GM04503 (cell line): ENCODE measurements at places on chromosomes 2 and 18.

DNA sequence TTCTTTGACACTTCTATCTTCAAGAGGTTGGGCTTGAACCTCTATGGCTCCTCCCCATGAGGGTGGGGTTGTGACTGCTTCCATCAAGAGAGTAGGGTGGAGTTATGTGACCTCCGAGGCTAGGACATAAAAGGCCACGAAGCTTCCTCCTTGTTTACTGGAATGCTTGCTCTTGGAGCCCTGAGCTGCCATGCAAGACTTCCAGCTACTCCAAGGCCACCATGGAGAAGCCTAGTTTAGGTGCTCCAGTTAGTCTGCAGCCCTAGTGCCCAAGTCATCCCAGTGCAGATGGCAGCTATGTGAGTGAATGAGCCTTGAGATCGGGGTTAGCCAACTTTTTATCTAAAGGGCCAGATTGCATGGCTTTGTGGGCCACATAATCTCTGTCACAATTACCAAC is 2.4 kb upstream of the MERTK start:
- no peak for DNase-seq

DNA sequence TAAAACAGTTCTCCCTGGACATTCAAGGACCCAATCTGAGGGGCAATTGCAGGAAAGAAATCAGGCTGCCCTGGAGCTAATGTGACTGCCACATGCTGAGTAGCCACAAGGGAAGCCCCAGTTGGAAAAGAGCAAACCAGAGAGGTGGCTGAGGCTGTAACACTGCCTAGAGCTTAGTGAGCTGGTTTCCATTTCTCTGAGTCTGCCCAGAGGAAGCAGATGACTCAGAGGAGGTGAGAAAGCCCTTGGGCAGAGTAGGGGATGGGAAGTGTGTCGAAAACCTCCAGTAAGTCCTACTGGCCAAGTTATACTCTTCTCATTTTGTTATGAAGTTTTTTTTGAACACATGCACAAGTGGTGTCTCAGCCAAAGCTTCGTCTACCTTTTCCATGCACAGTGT is 753.0 kb downstream of the CNTNAP5 start:
- DNase-seq, result no peak

DNA sequence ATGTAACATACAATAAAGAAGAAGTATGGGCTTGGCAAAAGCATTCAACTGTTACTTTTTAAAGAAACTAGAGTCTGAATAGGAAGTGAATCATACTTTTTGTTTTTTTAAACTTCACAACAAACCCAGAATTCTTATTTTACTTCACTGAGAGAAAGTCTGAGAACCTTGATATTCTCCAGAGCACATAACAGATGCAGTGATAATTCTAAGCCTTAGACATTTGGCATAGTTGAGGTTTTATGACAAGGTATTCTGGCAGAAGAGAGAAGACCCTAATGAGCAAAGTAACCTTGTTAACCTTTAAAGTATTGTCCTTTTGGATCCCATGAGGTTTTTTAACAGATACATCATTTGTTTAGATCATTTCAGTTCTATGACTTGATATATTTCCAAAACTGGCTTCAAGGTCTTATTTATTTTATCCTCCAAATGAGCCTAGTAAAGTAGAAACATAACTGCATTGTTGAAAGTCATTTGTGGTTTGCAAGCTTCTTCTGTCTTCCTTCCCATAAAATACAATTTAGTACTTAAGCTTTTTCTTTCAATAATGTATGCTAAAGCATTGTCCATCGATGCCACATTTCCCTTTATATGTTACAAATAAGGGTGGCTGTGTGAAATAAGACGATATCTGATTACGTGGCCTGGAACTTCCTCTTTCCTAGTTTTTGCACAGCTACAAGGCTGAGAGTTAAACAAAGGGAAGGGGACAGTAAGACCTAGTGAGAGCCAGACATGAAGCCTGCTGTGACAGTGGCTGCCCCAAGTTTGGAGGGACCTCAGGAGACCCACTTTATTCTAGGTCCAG is 86.1 kb upstream of the ITPRID2 start:
- DNase-seq, result peak; percentile 93

- DNase-seq, result no peak
Observed at GRCh38 chr18:53755914-53756609, 468.4 kb downstream of the MBD2 start.

GRCh38 chr2:129895061-129895460 is 84.4 kb upstream of the RAB6C start:
- no peak for DNase-seq

GRCh38 chr2:159010963-159011362 is 42.5 kb downstream of the TANC1 start:
- no peak for DNase-seq

DNA sequence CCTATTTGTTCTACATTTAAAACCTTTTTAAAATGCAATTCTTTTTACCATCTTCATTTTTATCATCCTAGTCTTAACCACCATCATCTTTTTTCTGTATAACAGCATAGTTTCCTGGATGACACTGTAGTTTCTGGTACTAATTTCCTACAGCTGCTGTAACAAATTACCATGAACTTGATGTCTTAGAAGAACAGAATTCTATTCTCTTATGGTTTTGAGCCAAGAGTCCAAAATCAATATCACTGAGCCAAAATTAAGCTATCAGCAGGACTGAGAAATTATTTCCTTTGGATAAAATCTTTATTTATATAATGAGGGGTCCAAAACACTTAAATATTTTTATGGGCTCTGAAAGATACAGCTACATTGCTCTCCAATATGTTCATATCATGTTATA is 539.3 kb downstream of the METTL4 start:
- DNase-seq, result no peak

DNA sequence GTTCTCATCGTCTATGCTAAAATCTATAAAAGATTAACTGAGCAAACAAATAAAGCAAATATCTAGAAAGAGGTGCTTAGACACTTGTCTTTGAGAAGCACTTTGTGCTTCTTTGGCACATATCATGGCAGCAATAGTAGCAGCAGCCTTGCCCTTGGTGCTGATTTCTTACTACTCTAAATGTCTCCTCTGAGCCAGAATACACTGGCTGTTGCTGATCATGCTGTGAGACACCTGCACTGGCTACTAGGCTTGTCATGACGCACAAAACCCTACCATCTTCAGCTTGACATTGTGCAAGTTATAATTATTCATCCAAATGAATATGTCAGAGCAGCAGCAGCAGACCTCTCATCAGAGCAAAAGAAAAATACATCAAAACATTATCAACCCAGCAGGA is 46.7 kb downstream of the FANCL start:
- no peak for DNase-seq

GRCh38 chr2:69238449-69239031 is 148.5 kb downstream of the GFPT1 start:
- peak; percentile 84 for DNase-seq

DNA sequence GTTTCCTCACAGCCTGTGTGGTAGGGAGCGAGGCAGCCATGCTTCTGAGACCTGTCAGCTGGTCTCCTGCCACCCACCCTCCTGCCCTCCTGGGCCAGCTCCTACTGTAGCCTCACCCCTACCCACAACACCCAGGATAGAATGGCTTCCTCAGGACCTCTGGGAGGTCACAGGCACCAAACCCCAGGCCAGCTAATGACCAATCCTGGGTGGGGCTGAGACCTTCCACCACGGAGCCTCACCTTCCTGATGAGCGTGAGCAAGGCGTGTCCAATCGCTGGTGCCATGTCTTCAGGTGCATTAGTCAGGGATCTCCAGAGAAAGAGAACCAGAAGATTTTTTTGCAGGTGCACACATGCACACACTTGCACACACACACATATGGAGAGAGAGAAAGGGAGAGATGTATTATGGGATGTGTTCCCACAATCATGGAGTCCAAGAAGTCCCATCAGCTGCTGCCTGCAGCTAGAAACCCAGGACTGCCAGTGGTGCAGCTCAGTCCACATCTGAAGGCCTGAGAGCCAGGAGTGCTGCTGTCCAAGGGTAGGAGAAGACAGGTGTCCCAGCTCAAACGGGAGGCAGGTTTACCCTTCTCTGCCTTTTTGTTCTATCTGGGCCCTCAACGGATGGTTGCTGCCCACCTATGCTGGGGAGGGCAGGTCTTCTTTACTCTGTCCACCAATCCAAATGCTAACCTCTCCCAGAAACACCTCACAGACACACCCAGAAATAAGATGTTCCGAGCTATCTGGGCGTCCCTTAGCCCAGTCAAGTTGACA is 70.4 kb upstream of the HDAC4 start:
- DNase-seq, result no peak

DNA sequence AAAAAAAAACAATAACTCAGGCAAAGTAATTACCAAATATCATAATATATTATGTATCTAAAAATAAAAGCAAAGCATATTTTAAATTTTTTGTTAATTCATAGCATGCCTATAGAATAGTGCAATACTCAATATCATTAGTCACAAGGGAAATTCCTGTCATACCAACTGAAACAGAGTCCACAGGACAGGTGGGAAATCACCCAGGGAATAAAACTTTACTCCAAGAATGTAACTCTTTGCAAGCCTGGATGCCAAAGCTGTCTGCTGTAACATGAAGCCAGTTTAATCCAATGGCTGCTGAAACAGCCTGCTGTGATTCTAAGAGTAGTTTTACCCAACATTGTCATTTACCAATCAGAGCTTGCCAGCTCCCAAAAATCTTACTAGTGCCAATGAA is 40.0 kb upstream of the SULT1C3 start:
- no peak for DNase-seq

DNA sequence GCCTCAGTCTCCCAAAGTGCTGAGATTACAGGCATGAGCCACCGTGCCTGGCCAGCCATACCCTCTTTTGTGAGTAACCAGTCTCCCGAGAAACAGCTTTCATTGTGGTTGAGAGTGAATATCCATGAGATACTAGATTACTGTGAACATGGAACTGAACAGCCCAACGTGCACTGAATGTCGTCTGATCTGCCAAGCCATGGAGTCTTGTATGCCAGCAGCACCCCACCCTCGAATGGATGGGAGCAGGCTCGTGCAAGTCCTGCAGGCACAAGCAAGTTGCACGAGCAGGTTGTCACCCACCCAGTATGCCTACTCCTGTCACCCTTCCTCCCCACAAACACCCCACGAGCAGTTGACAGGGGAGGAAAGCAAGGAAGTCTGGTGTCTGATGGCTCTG is 36.5 kb upstream of the TFCP2L1 start:
- no peak for DNase-seq

DNA sequence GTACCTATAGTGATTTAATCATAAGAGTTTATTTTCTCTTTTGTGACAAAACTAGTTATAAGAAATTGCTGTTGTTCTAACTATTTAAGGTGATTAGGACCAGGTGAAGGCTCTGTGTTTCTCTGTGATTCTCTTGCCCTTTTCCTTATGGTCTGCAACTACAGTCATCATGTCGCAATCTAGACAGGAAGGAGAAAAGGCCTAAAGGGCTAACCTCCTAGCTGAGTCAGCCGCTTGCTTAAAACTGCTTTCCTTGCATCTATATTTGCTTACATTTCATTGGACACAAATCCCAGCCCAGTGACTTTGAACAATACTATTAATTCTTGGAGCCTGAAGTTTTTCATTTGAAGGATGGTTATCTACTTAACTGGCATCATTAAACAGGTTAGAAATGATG is 93.1 kb downstream of the PIK3C3 start:
- DNase-seq, result peak; percentile 53

DNA sequence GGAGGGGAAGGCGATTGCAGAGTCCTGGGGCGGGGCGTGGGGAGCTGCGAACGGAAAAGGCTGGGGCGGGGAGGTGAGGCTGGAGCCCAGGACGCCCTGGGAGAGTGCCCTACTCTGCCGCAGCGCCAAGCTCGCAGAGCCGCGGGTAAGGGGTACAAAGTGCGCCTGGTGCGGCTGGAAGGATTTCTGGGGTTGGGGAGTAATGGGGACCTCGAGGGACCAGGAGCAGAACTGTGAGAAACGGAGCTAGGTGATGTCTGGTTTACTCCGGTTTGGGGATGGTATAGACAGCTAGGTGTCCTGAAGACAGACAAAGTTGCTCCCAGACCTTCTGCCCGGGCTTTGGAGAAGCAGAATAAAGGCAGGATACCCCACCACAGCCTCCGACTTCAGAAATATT is 718 bp upstream of the NXPH2 start:
- DNase-seq, result no peak

DNA sequence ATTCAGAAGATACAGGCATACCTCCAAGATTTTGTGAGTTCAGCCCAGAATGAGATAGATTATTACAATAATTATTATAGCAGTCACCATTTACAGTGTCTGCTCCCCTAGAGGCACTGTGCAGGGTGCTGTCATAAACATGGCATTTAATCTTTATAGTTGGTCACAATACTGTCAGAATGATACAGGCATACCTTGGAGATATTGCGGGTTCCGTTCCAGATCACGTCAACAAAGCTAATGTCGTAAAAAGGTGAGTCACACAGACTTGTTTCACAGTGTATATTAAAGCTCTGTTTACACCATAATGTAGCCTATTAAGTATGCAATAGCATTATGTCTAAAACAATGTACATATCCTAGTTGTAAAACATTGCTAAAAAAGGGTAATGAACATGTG is 45.6 kb downstream of the ZRANB3 start:
- no peak for DNase-seq
